ENCODE measurements at places on chromosomes 3 and 15. TPM values are rescaled to one million over a fixed set of nuclear protein-coding genes. Genes with fewer than 3 reads are reported as not detected.

- no peak overlapping the region for H3K4me3 ChIP-seq
- H3K27me3 ChIP-seq, result no peaks in the 10 kb centered on the region
- no peaks in the 10 kb centered on the region for H3K36me3 ChIP-seq
These were observed 35.2 kb downstream of the CMSS1 start for GRCh38 chr3:99852851-99853250.

GRCh38 chr3:64813326-64813725 is 125.5 kb upstream of the ADAMTS9 start:
- no peak for DNase-seq
- no peak overlapping the region for H3K4me3 ChIP-seq
- H3K27me3 ChIP-seq, result peaks cover 5% of the 10 kb centered on the region

DNA sequence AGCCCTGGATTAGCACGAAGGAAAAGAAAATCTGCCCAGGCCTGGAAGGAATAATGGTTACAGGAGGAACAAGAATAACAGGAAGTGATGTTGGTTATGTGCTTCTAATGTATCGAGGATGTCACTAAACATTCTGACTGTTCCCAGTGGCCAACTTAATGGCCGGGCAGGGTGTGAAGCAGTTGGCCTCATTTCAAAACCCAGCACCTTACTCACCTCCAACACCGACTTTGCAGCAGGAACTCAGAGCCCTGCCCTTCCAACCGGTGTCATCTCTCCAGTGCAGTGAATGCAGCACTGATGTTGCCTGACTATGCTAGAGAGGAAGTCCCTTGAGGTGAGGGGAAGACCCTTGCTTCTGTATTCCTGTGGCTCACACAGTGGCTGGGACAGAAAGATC is 162.4 kb upstream of the LRTM1 start:
- H3K27me3 ChIP-seq, result peaks cover 8% of the 10 kb centered on the region
- no peak overlapping the region for H3K27ac ChIP-seq
- no peak for DNase-seq
- H3K36me3 ChIP-seq, result no peaks in the 10 kb centered on the region
- no peaks in the 10 kb centered on the region for H3K4me1 ChIP-seq

DNA sequence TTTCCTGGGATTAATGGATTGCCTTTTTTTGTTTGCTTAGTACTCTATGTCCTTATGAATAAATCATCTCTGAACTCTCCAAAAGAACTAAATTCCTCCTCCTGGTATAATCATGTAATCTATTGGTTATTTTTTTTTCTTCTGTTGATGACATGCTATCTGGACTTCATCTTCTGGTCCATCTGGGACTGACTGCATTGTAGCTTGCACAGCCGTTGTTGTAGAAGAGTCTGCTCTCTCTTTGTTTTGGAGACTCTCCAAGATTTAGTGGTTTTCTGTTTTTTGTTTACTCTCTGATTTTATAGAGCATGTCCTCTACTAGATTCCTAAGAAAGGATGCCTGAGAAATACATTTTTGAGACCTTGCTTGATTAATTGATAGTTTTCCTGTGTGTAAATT is 19.1 kb downstream of the IREB2 start:
- peaks cover 28% of the 10 kb centered on the region for H3K4me1 ChIP-seq
- H3K4me3 ChIP-seq, result peak overlapping the region; percentile 15
- peaks cover 2% of the 10 kb centered on the region for H3K27me3 ChIP-seq
- DNase-seq, result no peak
- H3K36me3 ChIP-seq, result no peaks in the 10 kb centered on the region

GRCh38 chr15:82971218-82971984 is 14.6 kb upstream of the RAMAC start:
- H3K27ac ChIP-seq, result no peak overlapping the region
- no peak overlapping the region for H3K4me3 ChIP-seq
- no peaks in the 10 kb centered on the region for H3K4me1 ChIP-seq
- DNase-seq, result no peak

DNA sequence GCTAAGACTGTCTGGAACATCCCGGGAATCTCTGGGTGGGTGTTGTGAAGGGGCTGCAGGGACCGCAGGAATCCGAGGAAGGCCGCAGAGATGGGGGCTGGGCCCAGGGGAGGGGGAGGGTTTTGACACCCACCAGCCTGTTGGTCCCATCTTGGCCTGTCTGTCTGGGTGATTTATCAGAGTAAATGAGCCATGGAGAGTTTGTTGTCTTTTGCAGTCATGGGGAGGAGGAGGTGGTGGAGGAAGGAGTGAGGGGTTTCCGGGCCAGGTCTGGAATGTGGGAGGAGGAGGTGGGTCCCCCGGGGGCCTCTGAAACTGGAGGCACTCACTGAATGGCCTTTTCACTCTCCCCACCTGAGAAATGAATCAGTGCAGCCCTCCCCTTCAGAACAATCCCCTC is 11.5 kb downstream of the SEMA3F start:
- peaks cover 4% of the 10 kb centered on the region for H3K27me3 ChIP-seq
- no peaks in the 10 kb centered on the region for H3K36me3 ChIP-seq
- no peak for DNase-seq
- H3K27ac ChIP-seq, result peak overlapping the region; percentile 85
- peaks cover 26% of the 10 kb centered on the region for H3K4me1 ChIP-seq

IL17RD gene
- 31.1 TPM for total RNA-seq

MASP1 gene
- 1.7 TPM for total RNA-seq

FAM107A gene
- not detected for total RNA-seq
